Right renal pelvis (tissue), 4 donors: ENCODE measurements at places on chromosomes 2 and 18. TPM values are rescaled to one million over a fixed set of nuclear protein-coding genes. Genes with fewer than 3 reads are reported as not detected.

PDE1A gene
- 23.3 TPM for polyA plus RNA-seq

SCG2 gene
- 0.61 TPM for polyA plus RNA-seq

DSG3 gene
- not detected for polyA plus RNA-seq

RBMS1 gene
- 147 TPM for polyA plus RNA-seq

SFTPB gene
- not detected for polyA plus RNA-seq

DNA sequence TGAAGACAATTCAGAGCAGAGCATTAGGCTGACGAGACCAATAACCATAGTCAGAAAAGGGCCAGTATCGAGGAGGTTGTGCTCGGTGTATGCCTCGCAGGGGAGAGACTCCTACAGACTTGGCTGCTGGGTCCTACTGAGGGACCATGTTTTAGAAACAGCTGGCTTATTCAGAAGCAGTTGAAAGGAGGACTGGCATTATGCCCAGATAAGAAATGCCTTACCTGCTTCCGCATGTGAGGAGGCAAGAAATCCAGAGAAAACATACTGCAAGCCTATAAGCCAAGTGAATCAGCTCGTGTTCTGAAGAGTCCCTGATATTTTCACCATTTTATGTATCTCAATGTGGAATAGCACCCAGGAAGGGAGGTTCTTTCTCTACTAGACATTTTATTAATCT lies 434.7 kb downstream of the GRB14 start:
- no peak for DNase-seq
